WTC11 (cell line): ENCODE measurements at places on chromosomes 1 and 21. TPM values are rescaled to one million over a fixed set of nuclear protein-coding genes. Genes with fewer than 3 reads are reported as not detected.

MYCBP gene
- total RNA-seq, result 31.4 to 43.6 TPM (median 34.9 TPM) in 3 replicates

TDRD5 gene
- 0.66 to 1.1 TPM (median 0.85 TPM) in 3 replicates for total RNA-seq

NEXN gene
- total RNA-seq, result 1.4 to 2.5 TPM (median 1.6 TPM) in 3 replicates

LRRN2 gene
- 3.2 to 5.3 TPM (median 3.4 TPM) in 3 replicates for total RNA-seq

DNA sequence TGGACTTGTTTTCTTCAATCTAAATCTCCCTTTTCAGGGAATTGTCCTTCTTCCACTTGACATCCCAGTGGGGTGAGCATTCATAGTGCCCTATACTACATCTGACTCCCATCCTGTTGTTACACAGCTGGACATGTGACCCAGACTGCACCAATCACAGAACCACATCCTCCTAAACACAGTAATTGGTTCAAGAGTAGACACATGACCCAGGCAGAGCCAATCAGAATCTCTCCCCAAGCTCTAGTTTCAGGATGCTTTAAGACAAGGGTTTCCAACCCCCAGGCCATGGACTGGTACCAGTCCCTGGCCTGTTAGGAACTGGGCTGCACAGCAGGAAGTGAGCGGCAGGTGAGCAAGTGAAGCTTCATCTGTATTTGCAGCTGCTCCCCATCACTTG lies 5.6 kb upstream of the DDOST start:
- DNase-seq, result no peak
- no peak overlapping the region for H3K27ac ChIP-seq
- no peak overlapping the region for H3K4me3 ChIP-seq
- peaks cover 9% of the 10 kb centered on the region for H3K4me1 ChIP-seq
- H3K36me3 ChIP-seq, result peaks cover 3% of the 10 kb centered on the region; the same call in 1 of the 2 replicates
- no peaks in the 10 kb centered on the region for H3K27me3 ChIP-seq

GRCh38 chr1:23200883-23201282 lies 16.4 kb downstream of the HTR1D start:
- no peaks in the 10 kb centered on the region for H3K27me3 ChIP-seq
- peaks cover 6% of the 10 kb centered on the region for H3K36me3 ChIP-seq
- no peak overlapping the region for H3K4me3 ChIP-seq

DNA sequence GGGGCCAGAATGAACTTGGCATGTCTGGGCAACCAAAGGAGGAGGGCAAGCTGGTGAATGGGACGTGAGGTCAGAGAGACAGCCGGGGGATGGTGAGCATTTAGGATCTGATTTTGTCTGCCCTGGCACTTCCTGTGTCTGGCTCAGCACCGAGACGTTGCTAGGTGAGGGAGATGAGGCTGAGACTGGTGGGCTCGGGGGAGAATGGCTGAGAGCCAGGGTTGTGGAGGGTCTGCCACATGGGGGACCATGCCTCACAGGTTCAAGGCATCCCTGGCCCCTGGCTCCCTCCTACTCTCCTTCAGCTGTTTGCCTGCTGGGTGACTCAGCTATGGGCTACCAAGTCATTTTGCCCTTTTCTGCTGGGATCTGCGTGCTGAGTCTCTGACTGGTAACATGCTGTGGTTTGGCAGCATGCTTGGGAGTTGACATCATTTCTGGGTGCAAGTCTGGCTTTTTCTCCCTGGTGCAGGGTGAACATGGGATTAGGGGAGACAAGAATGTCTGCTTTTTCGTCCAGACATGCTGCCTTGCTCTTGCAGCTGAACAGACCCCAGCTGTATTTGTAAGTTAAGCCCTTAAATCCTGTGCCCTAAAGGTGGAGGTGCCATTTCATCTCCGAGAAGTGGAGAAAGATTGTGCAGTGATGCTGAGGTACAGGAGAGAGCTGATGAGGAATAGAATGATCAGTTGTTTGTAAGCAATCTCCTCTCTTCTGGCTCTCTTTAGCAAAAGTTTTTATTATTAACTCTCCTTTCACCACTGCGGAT lies 17.6 kb downstream of the GALNT2 start:
- no peak for DNase-seq
- H3K4me3 ChIP-seq, result no peak overlapping the region
- peaks cover 18% of the 10 kb centered on the region for H3K36me3 ChIP-seq
- H3K27ac ChIP-seq, result peak overlapping the region; percentile 34; the same call in 1 of the 2 replicates
- peaks cover 3% of the 10 kb centered on the region; the same call in 1 of the 2 replicates for H3K27me3 ChIP-seq
- peaks cover 41% of the 10 kb centered on the region for H3K4me1 ChIP-seq

DNA sequence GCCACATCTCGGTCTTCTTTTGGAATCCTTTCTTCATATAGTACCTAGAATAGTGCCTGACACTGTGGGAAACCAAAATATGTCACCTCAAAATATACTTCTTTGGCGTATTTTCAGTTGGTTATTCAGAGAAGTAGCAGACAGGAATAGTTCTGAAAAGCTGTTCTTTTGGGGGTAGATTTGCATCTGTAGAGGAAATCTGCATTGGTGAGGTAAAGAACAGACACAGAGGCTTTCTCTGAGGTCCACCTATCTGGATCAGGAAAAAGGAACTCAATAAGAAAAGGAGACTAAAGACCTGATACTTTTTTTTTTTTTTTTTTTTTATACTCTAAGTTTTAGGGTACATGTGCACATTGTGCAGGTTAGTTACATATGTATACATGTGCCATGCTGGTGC lies 23.2 kb downstream of the LEPR start:
- no peaks in the 10 kb centered on the region for H3K27me3 ChIP-seq
- DNase-seq, result no peak
- peaks cover 38% of the 10 kb centered on the region for H3K4me1 ChIP-seq
- 0 out of 2 replicates have a peak overlapping the region, but pooled peaks have one; percentile 23 for H3K27ac ChIP-seq

DNA sequence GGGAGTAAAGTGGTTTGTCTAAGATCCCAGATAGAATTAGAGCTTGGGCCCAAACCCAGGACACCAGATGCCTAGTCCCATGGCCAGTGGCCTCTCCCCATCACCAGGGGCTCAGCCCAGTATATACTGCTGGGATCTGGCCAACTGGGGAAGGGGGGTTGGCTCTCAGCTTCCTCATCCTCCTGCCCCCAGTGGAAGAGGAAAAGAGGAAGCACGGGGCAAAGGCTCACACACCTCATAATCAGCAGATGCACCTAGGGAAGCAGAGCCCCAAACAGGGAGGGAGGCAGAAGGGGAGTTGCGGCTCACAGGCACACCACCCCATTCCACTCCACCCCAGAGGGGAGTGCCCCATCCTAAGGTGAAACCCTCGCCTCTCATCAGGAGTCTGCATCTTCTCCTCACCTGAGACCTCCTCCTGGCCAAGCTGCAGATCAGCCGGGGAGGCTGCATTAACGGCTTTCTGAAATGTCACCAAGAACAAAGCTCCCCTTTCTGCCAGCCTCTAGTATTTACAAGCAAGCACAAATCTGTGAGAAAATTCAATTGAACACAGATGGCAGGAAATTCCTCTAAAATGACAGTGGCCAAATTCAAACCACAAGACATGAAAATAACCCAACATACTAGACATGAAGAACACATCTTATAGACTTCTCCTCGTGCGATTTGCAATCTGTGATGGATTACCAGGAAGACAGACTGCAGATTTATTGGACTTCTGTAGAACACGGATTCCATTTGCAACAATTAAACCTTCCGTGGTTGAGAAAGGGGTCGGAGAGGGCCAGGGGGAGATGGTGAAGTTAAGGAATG lies 82.8 kb downstream of the GLIS1 start:
- H3K4me3 ChIP-seq, result no peak overlapping the region

DNA sequence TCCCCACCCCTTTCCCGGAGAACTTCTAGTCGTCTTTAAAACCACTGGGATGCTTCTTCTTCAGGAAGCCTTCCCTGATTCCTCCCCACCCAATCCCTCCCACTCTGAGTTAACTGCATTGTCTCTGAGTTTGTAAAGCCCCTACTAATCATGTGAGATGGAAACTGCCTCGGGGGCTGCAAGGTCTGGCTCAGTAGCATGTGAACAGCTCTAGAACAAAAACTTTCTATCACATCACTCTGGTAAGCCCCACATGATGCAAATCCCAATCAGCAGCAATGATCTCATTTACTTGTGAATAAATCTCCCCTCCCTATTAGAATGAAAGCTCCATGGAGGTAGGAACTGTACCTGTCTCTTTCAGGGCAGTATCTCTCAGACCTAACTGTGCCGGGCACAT lies 141.0 kb upstream of the JUN start:
- H3K27ac ChIP-seq, result no peak overlapping the region
- H3K4me1 ChIP-seq, result no peaks in the 10 kb centered on the region
- H3K27me3 ChIP-seq, result peaks cover 2% of the 10 kb centered on the region; the same call in 1 of the 2 replicates
- no peak overlapping the region for H3K4me3 ChIP-seq

DNA sequence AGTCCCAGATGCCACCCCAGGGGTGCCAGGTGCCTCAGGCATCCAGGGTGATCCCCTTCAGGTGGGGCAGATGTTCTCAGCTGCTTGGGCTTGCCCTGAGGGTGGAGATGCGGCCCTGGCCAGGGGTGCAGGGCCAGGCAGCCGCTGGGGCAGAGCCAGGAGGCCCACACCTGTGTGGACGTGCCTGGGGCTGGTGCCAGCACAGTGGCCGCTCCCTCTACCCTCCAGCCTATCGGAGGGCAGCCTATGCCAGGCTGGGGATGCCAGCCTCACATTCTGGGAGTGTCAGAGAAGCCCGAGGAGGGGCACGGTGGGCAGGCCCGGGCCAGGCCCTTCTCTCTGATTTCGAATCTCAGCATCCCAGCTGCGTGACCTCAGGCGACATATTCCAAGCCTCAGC lies 96.5 kb upstream of the WNT4 start:
- peaks cover 3% of the 10 kb centered on the region for H3K4me1 ChIP-seq
- H3K36me3 ChIP-seq, result no peaks in the 10 kb centered on the region
- H3K27me3 ChIP-seq, result no peaks in the 10 kb centered on the region
- no peak overlapping the region for H3K27ac ChIP-seq
- H3K4me3 ChIP-seq, result no peak overlapping the region

DNA sequence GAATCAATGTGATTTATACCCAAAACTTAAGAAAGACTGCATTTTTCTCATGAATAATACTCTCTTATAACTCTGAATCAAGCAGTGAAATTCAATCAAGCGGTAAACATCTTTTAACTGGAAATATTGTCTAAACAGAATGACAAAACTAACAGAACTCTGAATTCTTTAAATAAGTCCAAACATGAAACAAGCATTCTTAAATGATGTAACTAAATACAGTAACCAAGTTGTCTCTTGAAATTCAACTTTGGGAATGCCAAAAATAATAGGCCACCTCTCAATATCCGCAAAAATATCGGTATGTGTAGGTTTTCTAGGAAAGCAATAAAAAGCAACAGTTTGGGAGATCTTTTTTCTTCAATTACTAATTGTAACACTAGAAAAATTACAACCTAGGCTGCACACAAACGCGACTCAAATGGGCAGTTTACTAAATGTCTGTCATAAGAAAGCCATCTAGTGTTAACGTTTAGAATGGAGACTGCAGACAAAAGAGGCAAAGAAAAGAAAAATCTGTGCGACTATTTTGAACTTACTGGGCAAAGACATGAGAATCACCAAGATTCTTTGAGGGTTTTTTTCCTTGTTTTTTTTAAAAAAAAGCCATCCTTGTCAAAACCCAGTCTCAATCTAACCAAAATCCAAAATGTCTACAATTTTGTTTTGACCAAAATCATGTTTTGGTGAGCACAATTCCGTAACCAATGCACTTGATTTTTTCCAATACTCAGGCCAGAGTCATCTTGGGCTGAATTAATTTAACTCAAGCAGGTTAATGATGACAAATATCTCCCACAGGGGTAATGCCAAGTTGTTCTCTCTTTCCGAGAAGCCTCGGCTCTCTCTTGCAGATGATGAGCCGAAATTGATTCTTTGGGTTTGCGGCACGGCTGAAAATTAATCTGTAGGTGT lies 1.3 kb downstream of the SIPA1L2 start:
- DNase-seq, result no peak
- no peak overlapping the region for H3K27ac ChIP-seq
- H3K27me3 ChIP-seq, result peaks cover 45% of the 10 kb centered on the region
- no peaks in the 10 kb centered on the region for H3K36me3 ChIP-seq
- H3K4me3 ChIP-seq, result peak overlapping the region; percentile 92
- peaks cover 54% of the 10 kb centered on the region for H3K4me1 ChIP-seq

GRCh38 chr1:96944432-96945092 lies 223.0 kb downstream of the PTBP2 start:
- no peak for DNase-seq
- no peak overlapping the region for H3K4me3 ChIP-seq
- H3K36me3 ChIP-seq, result no peaks in the 10 kb centered on the region
- no peaks in the 10 kb centered on the region for H3K4me1 ChIP-seq

DNA sequence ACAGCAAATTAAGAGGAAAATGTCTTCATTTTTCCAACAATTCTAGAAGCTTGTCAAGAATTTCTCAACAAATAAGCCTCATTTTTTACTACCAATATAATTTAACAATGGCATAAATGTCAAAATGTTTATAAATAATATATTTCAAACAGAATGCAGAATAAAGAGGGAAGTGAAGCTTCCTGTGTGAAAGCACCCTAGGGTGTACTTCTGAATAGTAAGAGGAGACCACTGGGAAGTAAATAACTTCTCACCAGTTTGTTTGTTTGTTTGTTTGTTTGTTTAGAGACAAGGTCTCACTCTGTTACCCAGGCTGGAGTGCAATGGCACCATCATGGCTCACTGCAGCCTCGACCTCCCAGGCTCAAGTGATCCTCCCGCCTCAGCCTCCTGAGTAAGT lies 244.3 kb downstream of the SLC45A1 start:
- no peak overlapping the region for H3K27ac ChIP-seq
- DNase-seq, result no peak
- H3K4me3 ChIP-seq, result no peak overlapping the region
- H3K4me1 ChIP-seq, result peaks cover 37% of the 10 kb centered on the region

- H3K36me3 ChIP-seq, result no peaks in the 10 kb centered on the region
- no peak overlapping the region for H3K27ac ChIP-seq
- peaks cover 3% of the 10 kb centered on the region for H3K4me1 ChIP-seq
- H3K4me3 ChIP-seq, result peak overlapping the region; percentile 47
- peak; percentile 45 for DNase-seq
Observed at GRCh38 chr1:227886993-227887696, 60.6 kb downstream of the WNT9A start.

DNA sequence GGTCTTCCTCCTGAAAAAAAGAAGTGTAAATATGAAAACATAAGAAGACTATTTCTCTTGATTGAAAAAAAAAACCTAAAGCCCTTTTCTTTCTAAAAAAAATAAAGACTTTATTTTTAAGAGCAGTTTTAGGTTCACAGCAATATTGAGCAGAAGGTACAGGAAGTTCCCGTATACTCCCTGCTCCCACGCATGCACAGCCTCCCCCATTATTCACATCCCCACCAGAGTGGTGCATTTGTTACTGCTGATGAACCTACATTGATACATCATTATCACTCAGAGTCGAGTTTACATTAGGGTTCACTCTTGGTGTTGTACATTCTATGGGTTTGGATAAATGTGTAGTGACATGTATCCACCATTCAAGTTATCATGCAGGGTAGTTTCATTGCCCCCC lies 92.0 kb upstream of the TLR5 start:
- H3K36me3 ChIP-seq, result no peaks in the 10 kb centered on the region
- H3K4me1 ChIP-seq, result no peaks in the 10 kb centered on the region
- no peak overlapping the region for H3K4me3 ChIP-seq
- no peak overlapping the region for H3K27ac ChIP-seq
- DNase-seq, result no peak

GRCh38 chr1:234495231-234495990 lies 16.4 kb upstream of the TARBP1 start:
- DNase-seq, result no peak
- H3K4me3 ChIP-seq, result no peak overlapping the region
- no peak overlapping the region for H3K27ac ChIP-seq
- peaks cover 15% of the 10 kb centered on the region for H3K27me3 ChIP-seq
- H3K36me3 ChIP-seq, result no peaks in the 10 kb centered on the region
